ENCODE measurements at places on chromosomes 12 and 14. TPM values are rescaled to one million over a fixed set of nuclear protein-coding genes. Genes with fewer than 3 reads are reported as not detected.

SOX5 gene
- 61.4 TPM for total RNA-seq

CLEC6A gene
- total RNA-seq = not detected

CLEC4A gene
- 2.1 TPM for total RNA-seq

SIX6 gene
- not detected for total RNA-seq

TMEM132D gene
- 0.32 TPM for total RNA-seq

RFX4 gene
- total RNA-seq = not detected

KLRK1 gene
- 1.3 TPM for total RNA-seq

- no peak for DNase-seq
Observed at GRCh38 chr14:61505815-61506809, 184.7 kb downstream of the PRKCH start.

DNA sequence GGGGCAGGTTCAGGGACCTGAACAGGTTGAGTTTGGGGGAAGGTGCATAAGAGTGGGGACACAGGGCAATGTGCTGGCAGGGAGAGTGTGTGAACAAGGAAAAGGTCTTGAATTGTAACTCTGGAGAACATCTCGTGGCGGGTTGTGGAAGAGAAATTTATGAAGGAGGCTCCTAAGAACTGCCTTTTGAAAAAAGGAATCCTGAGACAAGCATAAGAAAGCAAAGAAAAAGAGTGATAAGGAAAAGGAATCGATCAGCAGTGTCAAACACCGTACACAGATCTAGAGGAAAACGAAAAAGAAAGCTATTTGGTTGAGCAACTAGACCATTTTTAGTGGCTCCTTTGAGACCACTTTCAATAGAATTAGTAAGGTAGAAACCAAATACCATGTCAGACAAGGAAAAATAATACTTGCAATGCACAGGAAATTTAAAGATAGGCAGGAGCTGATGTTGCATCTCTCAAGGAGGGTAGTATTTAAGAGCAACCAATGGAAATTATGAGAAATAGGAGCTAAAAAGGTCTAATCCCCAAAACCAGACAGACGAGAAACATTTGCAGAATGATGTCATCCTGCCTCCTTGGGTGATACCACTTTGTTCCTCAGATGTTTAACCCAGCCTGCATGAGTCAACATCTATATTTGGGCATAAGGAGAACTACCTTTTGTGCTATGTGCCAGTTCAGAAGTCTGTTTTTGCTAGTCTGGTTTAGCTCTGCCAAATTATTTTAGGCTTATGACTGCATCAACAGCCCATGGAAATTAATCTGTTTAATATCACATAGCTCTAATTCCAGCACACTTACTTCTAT, 64.5 kb upstream of the STK38L start:
- peak; percentile 40 for DNase-seq

DNA sequence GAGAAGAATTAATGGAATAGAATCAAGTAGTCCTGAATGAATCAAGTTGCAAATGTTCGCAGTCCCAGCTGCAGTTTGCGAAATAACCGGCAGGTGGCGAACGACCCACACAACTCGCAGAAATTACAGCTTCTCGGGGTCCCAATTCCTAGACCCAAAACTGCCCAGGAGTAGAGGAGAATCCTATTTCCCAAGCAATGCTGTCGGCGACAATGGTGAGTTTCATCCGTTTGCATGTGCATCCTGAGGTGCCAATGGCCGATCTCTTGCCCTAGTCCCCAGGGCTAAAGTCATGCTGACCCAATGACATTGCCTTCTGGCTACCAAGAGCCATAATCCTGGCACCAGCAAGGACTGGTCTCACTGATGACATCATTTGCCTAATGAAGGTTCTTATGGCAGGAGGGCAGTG, 8.5 kb upstream of the ASCL1 start:
- peak; percentile 46 for DNase-seq

DNA sequence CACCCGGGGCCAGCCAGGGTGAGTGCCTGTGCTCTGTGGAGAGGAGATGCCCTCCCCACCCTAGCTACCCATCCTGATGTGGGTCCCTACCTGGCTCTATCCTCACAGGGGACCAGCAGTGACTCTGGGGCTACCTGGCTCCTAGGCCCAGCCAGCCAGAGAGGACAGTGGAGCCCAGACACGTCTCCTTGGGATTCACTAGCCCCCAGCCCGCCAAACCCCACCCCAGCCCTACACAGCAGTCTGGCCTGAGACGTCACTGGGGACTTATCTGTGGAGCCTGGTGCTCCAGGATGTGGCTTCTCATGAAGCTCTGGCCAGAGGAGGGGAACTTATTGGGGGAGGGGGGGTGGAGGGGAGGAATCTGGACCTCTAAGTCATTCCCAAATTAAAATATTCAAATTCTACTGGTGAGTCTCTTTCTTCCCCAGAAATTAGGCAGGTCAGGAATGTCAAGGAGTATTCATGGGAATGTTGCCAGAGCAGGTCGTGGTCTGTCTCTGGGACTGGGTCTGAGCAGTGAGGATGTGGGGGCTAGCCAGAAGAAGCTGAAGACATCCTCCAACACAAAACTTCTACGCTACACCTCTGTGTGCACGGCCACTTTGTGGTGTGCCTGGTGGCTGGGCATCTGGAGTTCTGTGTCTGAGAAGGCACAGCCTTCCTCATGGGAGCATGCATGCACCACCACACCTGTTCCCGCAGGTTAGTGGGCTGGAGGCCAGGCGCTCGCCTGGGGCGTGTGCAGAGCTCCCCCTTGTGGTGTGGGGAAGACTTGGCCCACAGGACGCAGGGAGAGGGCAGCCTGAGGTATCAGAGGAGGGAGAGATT, 2.7 kb downstream of the CMTM5 start:
- no peak for DNase-seq

DNA sequence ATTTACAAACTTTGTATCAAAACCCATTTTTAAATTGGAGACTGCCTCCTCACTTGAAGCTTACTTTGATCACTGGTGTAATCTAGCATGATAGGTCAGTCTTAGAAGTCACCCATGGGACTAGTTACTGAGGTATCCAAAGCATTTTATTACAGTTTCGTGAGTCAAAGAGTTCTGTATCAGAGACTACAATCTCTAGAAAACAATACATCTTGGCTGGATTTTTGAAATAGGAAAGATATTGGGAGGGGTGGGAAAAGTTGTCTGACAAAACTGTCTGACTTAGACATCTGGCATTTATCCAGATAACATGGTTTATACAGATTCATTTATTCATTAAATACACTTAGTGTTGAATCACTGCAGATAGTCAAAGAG, 173.5 kb upstream of the PDZRN4 start:
- DNase-seq = no peak

DNA sequence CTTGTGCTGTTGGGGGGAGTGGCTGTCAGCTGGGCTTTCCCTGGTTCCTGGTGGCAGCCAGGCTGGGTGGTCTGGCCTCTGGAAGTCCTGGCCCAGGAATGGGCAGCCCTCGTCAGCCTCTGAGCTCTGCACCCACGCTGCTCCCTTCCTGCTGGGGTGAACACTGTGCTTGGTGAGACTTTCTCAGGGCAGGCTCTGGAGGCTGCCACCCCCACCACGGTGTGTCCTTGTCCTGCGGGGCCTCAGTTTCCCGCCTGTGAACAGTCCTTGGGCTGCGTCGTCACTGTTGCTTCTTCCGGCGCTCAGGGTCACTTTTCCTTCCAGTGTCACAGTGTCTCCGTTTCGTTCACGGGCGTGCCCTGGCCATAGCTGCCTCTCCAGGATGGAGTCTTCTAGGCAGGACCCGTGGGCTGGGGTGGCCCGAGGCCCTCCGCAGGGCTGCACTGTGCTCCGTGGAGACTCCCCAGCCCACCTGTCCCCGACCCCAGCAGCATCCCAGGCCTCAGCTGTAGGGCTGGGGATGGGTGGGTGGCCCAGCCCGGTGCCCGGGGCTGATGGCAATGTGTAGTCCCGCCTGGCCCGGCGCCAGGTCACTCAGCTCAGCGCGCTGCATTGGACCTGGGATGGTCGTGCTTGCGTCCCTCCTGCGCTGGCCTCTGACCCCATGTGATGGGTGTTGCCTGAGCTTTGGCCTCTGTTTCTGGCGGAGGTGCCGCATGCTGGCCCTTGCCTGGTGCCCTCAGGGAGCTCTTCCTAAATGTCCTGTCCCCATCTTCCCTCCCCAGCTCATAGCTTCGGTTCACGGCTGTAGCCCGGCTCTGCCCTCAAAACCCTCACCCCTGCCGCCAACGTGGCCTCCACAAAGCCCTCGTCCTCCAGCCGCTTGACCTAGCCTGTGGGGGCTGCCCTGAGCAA, 6.8 kb downstream of the KIF26A start:
- no peak for DNase-seq

- DNase-seq = no peak
Observed at GRCh38 chr12:89166121-89166520, 186.2 kb downstream of the DUSP6 start.

GRCh38 chr12:12159988-12160387, 89.2 kb downstream of the BCL2L14 start:
- peak; percentile 4 for DNase-seq

DNA sequence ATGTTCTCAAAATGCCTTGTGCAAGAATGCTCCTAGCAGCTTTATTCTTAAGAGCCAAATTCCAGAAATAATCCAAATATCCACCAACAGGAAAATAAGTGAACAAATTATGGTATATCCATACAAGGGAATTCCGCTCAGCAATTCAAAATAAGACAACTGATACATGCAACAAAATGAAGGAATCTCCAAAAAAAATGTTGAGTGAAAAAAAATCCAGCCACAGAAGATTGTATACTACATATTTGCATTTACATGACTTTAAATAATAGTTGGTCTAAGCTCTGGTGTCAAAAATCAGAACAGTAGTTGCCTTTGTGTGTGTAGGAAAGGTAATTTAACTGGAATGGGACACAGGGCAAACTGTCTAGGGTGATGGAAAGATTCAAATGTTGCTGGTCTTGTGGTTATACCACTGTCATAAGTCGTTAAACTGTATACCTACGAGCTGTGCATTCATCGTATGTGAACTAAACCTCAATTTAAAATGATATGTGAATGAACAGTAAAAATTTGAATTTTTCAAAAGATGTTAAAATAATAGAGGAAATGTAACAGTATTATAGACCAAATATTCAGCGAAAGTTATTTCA, 3.2 kb downstream of the CD69 start:
- no peak for DNase-seq

DNA sequence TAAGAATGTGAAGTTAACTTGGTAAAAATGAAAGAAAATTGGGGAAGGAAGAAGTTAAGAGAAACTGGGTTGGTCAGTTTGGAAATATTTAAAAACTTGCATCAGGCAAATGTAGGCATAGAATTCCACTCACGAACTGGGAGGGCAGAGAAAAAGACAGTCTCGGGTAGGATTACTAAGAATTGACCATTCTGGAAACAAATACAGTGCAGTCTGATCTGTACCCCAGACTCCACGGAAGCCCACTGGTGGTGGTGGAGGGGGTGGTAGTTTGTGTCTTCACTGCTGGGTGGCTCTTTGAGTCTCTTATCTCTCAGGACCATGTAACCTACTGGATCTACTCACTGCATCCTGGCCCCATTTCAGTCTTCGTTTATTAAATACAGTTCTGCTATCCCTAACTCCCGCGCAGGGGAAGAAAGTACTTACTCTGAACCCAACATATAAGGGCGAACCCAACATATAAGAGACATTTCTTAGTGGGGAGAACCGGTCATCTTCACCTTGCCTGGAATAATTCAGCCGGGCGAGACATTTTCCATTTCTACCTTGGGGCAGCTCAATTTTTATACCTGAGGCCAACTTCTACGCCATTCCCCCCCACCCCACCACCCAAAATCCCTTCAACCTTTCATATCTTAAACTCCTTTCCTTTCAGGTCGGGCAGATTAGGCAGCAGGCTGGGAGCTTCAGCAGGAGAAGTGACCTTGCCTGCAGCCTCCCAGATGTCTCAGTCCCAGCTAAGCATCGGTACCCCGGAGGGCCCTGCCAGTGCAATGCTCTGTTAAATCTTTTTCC, 1.7 kb downstream of the SLC2A3 start:
- DNase-seq = no peak

DNA sequence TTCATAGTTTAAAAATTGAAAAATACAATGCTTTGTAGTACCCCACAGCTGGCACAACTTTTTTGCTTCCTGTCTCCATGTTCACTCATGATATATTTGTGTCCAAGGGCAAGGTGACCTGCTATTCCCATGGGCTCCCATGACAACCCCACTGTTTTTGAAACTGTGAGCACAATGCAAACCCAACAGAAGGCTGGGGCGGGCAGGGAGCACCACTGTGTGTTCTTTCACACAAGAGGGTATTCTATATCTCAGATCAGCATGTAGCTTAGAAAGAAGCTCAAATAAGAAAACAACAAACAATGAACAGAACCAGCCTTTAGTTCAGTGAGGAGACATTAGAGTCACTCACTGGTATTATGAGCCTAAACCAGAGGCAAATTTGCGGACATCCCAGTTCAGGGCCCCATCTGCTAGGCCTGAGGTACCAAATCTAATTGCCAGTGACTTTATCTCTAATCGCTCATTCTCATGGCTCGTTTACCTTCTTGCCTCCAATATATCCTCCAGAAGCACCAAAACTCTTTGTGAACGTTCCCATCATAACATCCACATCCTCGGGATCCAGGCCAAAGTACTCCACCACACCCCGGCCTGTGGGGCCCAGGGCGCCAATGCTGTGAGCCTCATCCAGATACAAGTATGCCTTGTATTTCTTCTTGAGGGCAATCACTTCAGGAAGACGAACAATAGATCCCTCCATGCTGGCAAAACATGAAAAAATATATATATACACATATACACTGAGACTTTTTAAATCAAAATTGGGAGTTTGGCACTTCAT, 56.4 kb upstream of the ISM2 start:
- DNase-seq = no peak

DNA sequence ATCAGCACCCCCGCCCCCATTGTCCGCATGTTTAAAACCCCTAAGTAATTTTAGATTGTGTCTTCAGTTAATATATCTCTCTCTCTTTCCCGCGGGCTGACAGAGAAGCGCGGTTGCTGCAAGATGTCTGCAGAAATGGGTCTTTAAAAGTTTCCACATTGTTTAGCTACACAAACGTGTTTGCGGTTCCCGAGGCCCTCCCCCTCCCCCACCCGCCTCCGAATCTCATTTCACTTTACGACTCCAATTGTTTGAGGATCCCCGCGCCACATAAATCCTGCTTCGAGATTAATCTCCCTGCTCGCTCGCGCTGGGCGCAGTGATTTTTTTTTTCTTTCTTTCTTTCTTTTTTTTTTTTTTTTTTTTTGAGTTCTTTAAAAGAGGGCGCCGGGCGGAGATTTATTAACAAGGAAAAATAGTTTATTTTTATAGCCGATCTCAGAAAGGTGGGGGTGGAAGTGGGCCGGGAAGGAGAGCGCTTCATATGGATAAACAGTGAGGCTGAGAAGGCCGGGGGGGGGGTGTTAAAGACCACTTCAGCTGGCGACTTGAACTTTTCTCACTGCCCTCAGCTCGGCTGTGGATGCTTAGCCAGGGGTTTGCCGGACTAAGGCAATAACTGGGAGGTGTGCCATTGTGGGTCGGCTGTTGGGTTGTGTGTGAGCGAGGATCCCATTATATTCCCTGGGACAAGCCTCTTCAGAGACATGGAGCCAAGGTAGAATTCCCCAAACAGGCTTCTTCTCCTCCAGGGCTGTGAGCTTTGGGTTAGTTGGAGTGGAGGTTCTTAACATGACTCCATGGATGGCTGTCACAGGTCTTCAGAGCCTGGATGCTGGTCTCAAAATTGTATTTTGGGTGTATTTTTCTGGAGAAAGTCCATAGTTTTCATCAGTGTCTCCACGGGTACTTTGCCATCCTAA, 39.7 kb upstream of the TBX5 start:
- no peak for DNase-seq
